CD4-positive, alpha-beta memory T cell (primary cell): ENCODE measurements at places on chromosomes 12 and 14. TPM values are rescaled to one million over a fixed set of nuclear protein-coding genes. Genes with fewer than 3 reads are reported as not detected.

GRCh38 chr12:55664826-55665225 lies 28.1 kb downstream of the OR10P1 start:
- H3K36me3 ChIP-seq, result no peaks in the 10 kb centered on the region
- DNase-seq, result no peak
- no peaks in the 10 kb centered on the region for H3K4me1 ChIP-seq
- no peaks in the 10 kb centered on the region for H3K27me3 ChIP-seq
- H3K27ac ChIP-seq, result no peak overlapping the region

DNA sequence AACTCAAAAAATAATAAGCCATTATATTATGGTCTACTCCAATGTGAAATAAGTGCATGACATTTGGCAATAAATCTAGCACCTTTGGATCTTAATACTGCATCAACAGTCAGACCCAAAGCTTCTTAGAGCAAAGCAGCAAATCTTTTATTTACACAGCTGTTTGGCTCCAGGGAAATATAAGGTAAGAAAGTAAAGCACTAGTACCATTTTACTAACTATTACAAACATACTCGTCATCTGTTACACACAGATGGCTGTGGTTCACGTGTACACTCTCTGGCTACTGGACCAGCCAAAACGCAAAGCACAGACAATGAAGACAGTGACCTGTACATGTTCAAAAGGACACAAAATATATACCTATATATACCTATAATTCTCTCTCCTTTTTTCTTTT lies 2.8 kb downstream of the FGD6 start:
- peaks cover 19% of the 10 kb centered on the region for H3K4me1 ChIP-seq

- no peak for DNase-seq
- H3K27me3 ChIP-seq, result no peaks in the 10 kb centered on the region
- H3K4me3 ChIP-seq, result no peak overlapping the region
- H3K27ac ChIP-seq, result no peak overlapping the region
- H3K4me1 ChIP-seq, result no peaks in the 10 kb centered on the region
- H3K36me3 ChIP-seq, result peaks cover 34% of the 10 kb centered on the region
These were observed 108.8 kb downstream of the RBM19 start for GRCh38 chr12:113857371-113857770.

DNA sequence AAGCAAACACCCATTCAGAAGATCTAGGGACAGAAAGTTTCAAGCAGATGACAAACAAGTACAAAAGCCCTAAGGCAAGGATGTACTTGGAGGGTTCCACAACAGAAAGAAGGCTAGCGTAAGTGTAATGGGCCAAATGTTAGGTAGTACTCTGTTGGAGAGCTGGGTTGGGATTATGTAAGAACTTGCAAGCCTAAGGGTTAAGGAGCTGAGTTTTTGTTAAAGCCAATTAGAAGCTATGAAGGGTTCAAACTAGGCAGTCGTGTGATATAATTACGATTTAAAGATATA lies 41.4 kb downstream of the HECTD1 start:
- no peak overlapping the region for H3K4me3 ChIP-seq

GRCh38 chr12:94875525-94875924 lies 128.0 kb downstream of the NDUFA12 start:
- H3K27me3 ChIP-seq, result peaks cover 24% of the 10 kb centered on the region
- peaks cover 11% of the 10 kb centered on the region for H3K4me1 ChIP-seq
- no peaks in the 10 kb centered on the region for H3K36me3 ChIP-seq
- no peak overlapping the region for H3K27ac ChIP-seq

DNA sequence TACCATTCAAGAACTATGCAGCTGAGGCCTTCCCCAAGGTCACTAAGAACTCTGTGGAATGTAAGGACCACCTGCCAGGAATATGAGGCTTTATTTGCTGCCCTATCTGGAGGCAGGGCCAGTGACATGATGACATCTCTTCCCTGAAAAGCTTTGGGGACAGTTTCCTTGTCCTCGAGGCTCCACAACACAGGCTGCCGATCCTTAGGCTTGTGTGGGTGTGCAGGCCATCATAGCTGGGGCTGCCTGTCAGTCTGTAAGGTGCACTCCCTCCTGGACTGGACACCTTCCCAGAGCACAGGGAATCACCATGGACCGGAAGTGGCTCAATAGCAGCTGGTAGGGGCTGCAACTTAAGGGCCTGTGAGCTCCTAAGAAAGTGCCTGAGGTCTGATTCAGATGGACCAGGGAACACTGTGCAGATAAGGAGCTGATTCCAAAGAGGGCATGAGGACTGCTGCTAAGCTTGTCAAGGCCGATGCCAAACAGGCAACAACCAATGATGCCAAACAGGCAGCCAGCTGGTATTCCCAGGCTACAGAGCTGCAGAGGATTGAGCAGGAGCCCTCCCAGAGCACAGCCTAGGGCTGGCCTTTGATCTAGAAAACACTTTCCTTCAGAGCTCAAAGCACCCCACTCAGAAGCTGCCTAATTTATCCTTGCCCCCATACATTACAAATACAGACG lies 84.3 kb downstream of the CRACR2A start:
- no peak overlapping the region for H3K27ac ChIP-seq
- H3K36me3 ChIP-seq, result peaks cover 45% of the 10 kb centered on the region
- no peaks in the 10 kb centered on the region for H3K27me3 ChIP-seq
- no peak for DNase-seq
- no peaks in the 10 kb centered on the region for H3K4me1 ChIP-seq
- H3K4me3 ChIP-seq, result no peak overlapping the region

DNA sequence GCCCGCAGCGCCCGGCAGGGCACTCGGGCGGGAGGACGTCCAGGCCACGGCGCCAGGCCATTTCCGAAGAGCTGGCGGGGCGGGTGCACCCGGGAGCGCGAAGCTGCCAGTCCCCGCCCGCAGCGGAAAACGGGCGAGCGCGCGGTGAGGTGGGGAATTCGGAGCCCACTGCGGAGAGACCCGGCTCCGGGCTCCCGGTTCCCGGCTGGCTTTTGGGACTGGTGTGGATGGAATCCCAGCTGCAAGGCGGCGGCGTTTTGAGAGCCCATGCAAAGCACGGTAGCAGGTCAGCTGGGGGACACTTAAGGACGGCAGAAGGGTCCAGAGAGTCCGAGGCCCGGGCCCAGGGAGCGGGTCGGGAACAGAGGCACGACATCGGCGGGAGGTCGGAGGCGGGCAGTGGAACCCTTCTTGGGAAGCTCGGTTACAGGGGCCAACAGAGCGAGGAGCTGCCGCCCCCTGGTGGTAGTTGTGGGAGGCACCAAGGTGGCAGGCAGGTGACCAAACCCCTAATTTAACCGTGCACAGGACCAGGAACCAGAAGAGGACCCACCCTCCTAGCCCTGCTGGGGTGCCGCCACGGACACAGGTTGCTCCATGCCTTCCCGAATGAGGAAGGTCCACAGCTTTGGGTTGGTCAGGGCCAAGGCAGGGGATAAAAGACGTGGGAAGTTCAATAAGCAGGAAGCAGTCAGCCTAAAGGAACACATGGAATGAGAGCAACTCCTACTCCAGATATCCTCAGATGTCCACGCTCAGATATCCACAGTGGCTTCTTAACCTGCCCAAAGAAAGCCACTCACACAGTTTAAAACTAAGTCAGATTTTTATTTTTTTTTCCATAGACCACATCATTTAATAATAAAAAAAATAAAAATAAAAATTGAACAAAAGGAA lies 685 bp upstream of the CDH24 start:
- DNase-seq, result peak; percentile 80
- H3K27me3 ChIP-seq, result no peaks in the 10 kb centered on the region
- H3K27ac ChIP-seq, result peak overlapping the region; percentile 36
- H3K4me1 ChIP-seq, result peaks cover 17% of the 10 kb centered on the region
- H3K4me3 ChIP-seq, result peak overlapping the region; percentile 36
- H3K36me3 ChIP-seq, result peaks cover 30% of the 10 kb centered on the region

DNA sequence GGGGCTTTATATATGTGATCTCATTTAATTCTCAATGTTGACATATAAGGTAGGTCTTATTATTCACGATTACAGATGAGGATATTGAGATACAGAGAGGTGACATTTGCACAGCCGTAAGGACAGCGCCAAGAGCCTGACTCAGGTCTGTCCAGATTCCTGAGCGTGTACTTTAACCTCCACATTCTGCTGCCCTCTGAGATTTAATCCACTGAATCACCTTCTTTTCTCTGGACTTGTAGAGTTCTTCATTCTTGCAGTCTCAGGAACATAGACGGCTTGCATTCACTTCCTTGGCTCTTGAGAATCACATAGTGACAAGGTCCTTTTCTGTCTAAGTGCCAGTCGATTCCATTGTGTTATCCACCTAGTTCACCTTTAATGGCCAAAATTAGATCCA lies 141.0 kb upstream of the ARHGAP5 start:
- H3K4me1 ChIP-seq, result peaks cover 9% of the 10 kb centered on the region
- no peaks in the 10 kb centered on the region for H3K36me3 ChIP-seq
- no peak overlapping the region for H3K4me3 ChIP-seq
- no peak for DNase-seq
- no peaks in the 10 kb centered on the region for H3K27me3 ChIP-seq

DNA sequence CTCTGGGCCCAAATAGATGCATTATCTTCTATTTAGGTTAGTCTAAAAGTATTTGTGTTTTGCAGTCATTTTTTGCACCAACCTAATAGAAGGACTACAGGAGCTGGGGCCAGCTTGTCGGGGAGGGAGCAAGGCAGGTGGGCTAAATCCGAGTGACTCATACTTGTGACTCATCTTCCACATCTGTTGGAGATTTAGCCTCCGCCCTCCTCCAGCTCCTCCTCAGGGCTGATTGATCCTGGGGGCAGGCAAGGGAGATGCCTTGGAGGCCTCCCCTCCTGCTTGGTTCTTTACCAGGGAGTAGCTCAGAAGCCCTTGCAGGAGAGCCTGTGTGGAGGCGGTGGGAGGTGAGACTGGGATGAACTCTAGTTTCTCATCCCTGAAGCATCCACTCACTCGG lies 27.9 kb downstream of the RHOF start:
- H3K4me3 ChIP-seq, result no peak overlapping the region
- no peaks in the 10 kb centered on the region for H3K4me1 ChIP-seq
- DNase-seq, result no peak
- no peaks in the 10 kb centered on the region for H3K36me3 ChIP-seq
- no peaks in the 10 kb centered on the region for H3K27me3 ChIP-seq
- H3K27ac ChIP-seq, result no peak overlapping the region

- no peak overlapping the region for H3K27ac ChIP-seq
- no peaks in the 10 kb centered on the region for H3K36me3 ChIP-seq
- no peak overlapping the region for H3K4me3 ChIP-seq
- peaks cover 25% of the 10 kb centered on the region for H3K4me1 ChIP-seq
These were observed 13.7 kb downstream of the KRT72 start for GRCh38 chr12:52587563-52587962.

DNA sequence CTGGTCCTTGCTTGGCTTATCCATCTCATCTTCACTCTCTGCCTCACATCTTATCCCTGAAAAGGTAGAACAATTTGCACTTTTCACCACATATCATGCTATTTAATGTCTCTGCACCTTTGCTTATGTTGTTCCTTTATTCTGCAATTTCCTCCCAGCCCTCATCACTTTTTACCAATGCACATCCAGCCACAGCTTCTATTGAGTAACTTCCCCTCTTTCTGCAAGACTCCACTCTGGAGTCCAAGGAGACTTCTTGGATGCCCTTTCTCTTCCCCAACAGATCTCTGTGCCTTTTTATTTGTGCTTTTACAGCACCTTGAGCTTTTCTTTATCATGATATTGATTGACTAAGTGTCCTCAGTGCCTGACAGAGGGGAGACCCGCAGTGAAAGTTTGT lies 797.1 kb downstream of the VRK1 start:
- peaks cover 22% of the 10 kb centered on the region for H3K4me1 ChIP-seq
- H3K27me3 ChIP-seq, result no peaks in the 10 kb centered on the region
- no peak overlapping the region for H3K27ac ChIP-seq
- no peak for DNase-seq
- H3K36me3 ChIP-seq, result no peaks in the 10 kb centered on the region

DNA sequence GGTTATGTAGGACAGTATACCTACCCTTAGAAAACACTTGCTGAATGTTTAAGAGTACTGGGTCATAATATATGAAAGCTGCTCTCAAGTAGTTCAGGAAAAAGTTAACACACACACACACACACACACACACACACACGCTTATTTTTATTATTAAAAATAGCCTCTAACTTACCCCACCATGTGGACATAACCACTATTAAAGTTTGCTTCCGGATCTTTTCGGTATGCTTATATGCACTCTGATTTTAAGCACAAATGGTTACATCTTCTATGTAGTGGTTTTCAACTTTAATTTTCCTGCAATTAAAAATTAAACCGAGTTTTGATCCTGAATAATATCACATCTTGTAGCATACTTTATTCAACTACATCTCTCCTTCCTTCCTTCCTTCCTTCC lies 84.9 kb upstream of the TRAF3 start:
- no peak for DNase-seq
- no peak overlapping the region for H3K27ac ChIP-seq
- H3K4me3 ChIP-seq, result no peak overlapping the region
- H3K4me1 ChIP-seq, result peaks cover 13% of the 10 kb centered on the region

Gene STAC3
- 2.7 TPM for total RNA-seq

Gene B3GNT4
- total RNA-seq, result 0.93 TPM

DNA sequence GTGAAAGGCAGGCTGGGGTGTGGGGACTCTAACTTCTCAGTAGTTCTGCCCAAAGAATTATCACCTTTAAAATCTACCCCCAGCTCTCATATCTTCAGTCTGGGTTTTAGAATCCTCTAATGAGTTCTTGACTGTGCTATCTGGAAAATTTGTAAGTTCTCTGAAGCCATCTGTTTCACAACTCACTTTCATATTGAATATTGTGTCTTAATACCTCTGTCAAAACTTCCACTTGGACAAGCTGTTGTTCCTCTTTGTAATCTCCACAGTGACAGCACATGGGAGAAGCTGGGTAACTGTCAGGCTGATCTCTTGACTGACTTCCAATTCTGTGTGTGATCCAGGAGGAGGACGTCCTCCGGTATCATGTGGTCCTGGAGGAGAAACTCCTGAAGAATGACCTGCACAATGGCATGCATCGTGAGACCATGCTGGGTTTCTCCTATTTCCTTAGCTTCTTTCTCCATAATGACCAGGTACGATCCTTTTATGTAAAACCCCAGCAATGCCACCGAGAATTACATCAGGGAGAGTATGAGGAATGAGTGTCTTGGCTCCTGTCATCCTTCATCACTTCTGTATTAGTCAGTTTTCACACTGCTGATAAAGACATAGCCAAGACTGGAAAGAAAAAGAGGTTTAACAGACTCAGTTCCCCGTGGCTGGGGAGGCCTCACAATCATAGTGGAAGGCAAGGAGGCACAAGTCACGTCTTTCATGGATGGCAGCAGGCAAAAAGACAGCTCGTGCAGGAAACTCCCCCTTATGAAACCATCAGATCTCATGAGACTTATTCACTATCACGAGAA lies 111.9 kb downstream of the STAB2 start:
- no peaks in the 10 kb centered on the region for H3K36me3 ChIP-seq

Gene VTI1B
- 71.1 TPM for total RNA-seq

Gene VDR
- 3.2 TPM for total RNA-seq

Gene DEPDC4
- 1.4 TPM for total RNA-seq
